HepG2 (cell line): ENCODE measurements at places on chromosomes 2 and 18. TPM values are rescaled to one million over a fixed set of nuclear protein-coding genes. Genes with fewer than 3 reads are reported as not detected.
A peak's percentile ranks its signal among the peaks of the same experiment; 100 is the strongest.

GRCh38 chr2:160293391-160294091 lies 93.5 kb upstream of the ITGB6 start:
- no peaks in the 10 kb centered on the region for H3K27me3 ChIP-seq
- H3K4me1 ChIP-seq: no peaks in the 10 kb centered on the region
- H3K27ac ChIP-seq: no peak overlapping the region
- H3K4me3 ChIP-seq: no peak overlapping the region
- no peak for DNase-seq

DNA sequence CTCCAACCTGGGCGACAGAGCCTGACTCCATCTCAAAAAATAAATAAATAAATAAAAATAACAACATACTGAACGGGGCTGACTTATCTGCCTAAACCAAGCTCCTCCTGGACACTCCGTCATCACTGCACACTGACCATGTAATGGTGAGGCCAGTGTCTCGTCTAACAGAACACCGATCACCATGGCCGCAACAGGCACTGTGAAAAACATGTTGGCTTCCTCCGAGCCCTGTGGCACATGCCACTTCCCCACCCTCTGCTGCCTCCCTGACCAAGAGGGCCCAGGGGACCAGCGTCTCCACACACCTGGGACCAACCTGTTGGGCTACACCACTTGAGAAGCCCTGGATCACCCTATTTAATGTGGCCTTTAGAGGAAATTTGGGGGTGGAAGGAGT lies 33.9 kb downstream of the ZNF516 start:
- H3K27ac ChIP-seq: no peak overlapping the region
- H3K4me3 ChIP-seq: no peak overlapping the region
- no peak for DNase-seq
- peaks cover 4% of the 10 kb centered on the region; the same call in 1 of the 2 replicates for H3K36me3 ChIP-seq

DNA sequence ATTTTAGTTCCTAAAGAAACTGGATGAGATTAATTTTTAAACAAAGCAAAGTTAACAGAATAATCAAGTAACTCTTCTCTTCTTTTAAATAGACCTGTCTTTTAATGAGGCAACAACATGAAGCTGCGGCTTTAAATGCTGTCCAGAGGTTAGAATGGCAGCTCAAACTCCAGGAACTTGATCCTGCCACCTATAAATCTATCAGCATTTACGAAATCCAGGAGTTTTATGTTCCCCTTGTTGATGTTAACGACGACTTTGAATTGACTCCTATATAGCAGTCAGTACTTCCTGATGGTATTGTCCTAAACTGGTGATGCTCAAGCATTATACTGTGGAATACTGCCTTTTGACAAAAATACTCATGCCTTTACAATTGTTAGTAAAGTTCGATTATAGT lies 53.7 kb upstream of the TWSG1 start:
- H3K4me3 ChIP-seq: no peak overlapping the region
- no peak overlapping the region for H3K27ac ChIP-seq
- peaks cover 24% of the 10 kb centered on the region; the same call in 2 of the 3 replicates for H3K36me3 ChIP-seq
- no peaks in the 10 kb centered on the region for H3K27me3 ChIP-seq
- no peak for DNase-seq
- H3K4me1 ChIP-seq: no peaks in the 10 kb centered on the region

GRCh38 chr2:54918647-54919280 lies 131.5 kb downstream of the RTN4 start:
- no peak for DNase-seq
- H3K36me3 ChIP-seq: no peaks in the 10 kb centered on the region
- H3K27me3 ChIP-seq: no peaks in the 10 kb centered on the region
- H3K27ac ChIP-seq: no peak overlapping the region
- H3K4me3 ChIP-seq: no peak overlapping the region

DNA sequence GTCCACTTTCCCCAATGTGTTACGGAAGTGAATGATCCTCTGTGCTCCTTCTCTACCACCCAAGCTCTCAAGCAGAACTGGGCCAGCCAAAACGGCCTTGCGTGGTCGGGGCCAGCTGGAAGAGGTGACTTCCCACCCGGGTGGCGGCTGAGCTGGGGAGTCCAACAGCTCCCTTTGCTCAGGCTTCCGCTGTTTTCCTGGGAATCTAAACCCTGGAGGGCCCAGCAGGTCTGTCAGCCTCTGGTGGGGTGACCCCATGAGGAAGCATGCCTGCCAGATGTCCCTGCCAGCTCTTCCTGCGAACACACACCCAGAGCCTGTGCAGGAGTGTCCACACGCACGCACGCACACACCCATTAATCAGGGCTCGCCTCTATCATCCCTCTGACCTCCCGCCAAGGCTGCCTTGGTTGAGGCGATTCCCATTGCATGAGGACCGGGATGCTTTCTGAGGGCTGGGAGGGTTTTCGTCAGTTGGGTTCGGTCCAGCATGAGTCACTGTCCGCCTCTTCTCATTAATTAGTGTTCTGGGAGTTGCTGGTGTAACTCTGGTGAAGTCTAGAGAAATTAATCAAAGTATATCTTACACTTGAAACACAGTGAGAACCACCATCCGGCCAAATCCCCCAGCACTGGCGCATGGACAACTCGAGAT lies 90.6 kb downstream of the TWIST2 start:
- no peak overlapping the region for H3K27ac ChIP-seq
- DNase-seq: no peak
- H3K27me3 ChIP-seq: peaks cover 12% of the 10 kb centered on the region; the same call in 1 of the 2 replicates
- no peaks in the 10 kb centered on the region for H3K4me1 ChIP-seq
- H3K36me3 ChIP-seq: no peaks in the 10 kb centered on the region

GRCh38 chr2:176461098-176461808 lies 192.0 kb downstream of the MTX2 start:
- peaks cover 16% of the 10 kb centered on the region; the same call in 2 of the 3 replicates for H3K27me3 ChIP-seq
- H3K36me3 ChIP-seq: no peaks in the 10 kb centered on the region
- no peak overlapping the region for H3K27ac ChIP-seq
- H3K4me3 ChIP-seq: no peak overlapping the region

- H3K4me1 ChIP-seq: no peaks in the 10 kb centered on the region
- H3K27me3 ChIP-seq: no peaks in the 10 kb centered on the region
- no peaks in the 10 kb centered on the region for H3K36me3 ChIP-seq
- no peak for DNase-seq
- H3K4me3 ChIP-seq: no peak overlapping the region
Observed at GRCh38 chr2:43239981-43240765, 13.8 kb upstream of the ZFP36L2 start.

- no peak for DNase-seq
- H3K27me3 ChIP-seq: no peaks in the 10 kb centered on the region
- no peak overlapping the region for H3K27ac ChIP-seq
- no peaks in the 10 kb centered on the region for H3K36me3 ChIP-seq
- no peak overlapping the region for H3K4me3 ChIP-seq
Observed at GRCh38 chr18:53943326-53943860, 281.1 kb downstream of the MBD2 start.

DNA sequence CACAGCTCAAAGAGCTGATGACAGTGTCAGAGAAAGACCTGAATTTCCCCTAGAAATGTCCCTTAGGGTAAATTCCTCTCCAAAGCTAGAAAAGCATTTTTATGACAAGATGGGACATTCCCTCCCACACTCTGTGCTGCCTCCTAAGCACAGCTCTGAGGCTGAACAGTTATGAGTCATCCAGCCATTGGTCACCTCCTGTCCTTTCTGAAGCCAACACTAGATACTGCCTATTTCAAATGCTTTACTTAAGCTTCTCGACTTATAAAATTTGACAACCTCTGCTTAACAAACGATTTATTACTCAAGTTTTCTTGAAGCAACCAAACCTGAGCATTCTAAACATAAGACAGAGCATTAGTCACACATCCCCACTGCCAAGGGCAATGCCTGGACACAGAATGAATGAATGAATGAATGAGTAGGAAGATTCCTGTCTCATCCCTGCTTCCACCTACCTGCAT lies 35.4 kb downstream of the B4GALT6 start:
- DNase-seq: peak; percentile 13
- peaks cover 35% of the 10 kb centered on the region for H3K4me1 ChIP-seq
- no peak overlapping the region for H3K4me3 ChIP-seq
- H3K27me3 ChIP-seq: no peaks in the 10 kb centered on the region
- H3K36me3 ChIP-seq: no peaks in the 10 kb centered on the region
- no peak overlapping the region for H3K27ac ChIP-seq

DNA sequence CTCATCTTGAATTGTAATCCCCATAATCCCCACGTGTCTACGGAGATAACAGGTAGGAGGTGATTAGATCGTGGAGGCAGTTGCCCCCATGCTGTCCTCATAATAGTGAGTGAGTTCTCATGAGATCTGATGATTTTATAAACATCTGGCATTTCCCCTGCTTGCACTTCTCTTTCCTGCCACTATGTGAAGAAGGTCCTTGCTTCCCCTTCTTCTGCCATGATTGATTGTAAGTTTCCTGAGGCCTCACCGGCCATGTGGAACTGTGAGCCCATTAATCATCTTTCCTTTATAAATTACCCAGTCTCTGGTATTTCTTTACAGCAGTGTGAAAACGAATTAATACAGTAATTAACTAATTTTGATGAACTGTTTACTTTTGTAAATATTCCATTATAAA lies 582.5 kb downstream of the TSN start:
- H3K36me3 ChIP-seq: no peaks in the 10 kb centered on the region
- no peaks in the 10 kb centered on the region for H3K4me1 ChIP-seq

GRCh38 chr2:211877061-211877460 lies 661.5 kb downstream of the ERBB4 start:
- H3K4me3 ChIP-seq: no peak overlapping the region
- no peak overlapping the region for H3K27ac ChIP-seq
- no peaks in the 10 kb centered on the region for H3K4me1 ChIP-seq
- no peak for DNase-seq

DNA sequence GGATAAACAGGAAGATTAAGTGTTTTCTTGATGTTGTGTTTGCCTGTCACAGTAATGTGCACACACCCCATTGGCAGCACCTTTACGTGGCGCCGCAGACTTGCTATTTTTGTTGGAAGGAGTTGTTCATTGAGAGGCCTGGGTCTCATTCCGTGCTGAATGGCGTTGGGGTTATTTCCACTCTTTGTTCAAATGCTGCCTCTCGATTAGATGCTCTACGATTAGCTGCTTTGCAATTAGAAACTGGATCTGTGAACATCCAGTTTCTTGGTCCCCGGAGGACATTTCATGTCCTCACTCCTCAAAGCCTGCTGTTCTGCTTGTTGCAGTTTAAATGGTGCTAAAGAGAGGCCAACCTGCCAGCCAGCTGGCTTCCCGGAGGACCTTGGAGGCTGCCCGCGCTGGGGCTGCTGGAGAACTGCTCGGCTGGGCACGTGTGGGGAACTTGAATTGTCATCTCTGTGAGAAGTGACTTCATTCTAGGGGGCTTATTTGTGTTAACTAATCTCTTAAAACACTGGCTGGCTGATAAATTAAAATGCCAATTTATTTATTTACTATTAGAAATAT lies 117.4 kb upstream of the NABP1 start:
- no peak overlapping the region for H3K4me3 ChIP-seq
- no peaks in the 10 kb centered on the region for H3K27me3 ChIP-seq
- H3K4me1 ChIP-seq: peaks cover 4% of the 10 kb centered on the region
- no peak overlapping the region for H3K27ac ChIP-seq
- no peaks in the 10 kb centered on the region for H3K36me3 ChIP-seq

GRCh38 chr2:42602218-42602875 lies 33.9 kb downstream of the MTA3 start:
- peaks cover 6% of the 10 kb centered on the region; the same call in 2 of the 3 replicates for H3K36me3 ChIP-seq
- H3K4me1 ChIP-seq: peaks cover 57% of the 10 kb centered on the region
- peak; percentile 73 for DNase-seq
- H3K27ac ChIP-seq: peak overlapping the region; percentile 32
- H3K27me3 ChIP-seq: no peaks in the 10 kb centered on the region
- H3K4me3 ChIP-seq: no peak overlapping the region

DNA sequence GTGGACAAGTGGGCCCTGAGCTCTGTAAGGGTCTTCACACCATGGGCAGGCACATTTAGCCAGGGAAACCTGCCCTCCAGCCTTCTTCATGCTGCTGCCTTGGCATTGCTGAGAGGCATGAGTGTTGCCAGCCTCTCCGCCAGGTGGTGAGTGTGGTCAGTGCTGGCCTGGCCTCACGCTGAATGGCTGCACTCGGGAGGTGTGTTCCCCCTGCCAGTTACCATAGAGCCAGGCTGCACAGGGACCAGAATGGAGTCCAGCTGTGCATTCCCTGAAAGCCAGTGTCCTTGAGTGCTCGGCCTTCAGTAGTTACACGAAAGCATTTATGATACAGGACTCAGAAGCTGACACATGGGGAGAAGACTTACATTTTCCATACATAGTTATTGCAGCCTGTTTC lies 139.7 kb downstream of the ATP9B start:
- H3K36me3 ChIP-seq: peaks cover 9% of the 10 kb centered on the region; the same call in 2 of the 3 replicates
- DNase-seq: no peak
- H3K27me3 ChIP-seq: no peaks in the 10 kb centered on the region
- no peak overlapping the region for H3K27ac ChIP-seq

GRCh38 chr18:73752546-73752945 lies 395.1 kb downstream of the FBXO15 start:
- peaks cover 3% of the 10 kb centered on the region; the same call in 1 of the 3 replicates for H3K27me3 ChIP-seq
- H3K27ac ChIP-seq: no peak overlapping the region
- H3K4me3 ChIP-seq: no peak overlapping the region
- no peaks in the 10 kb centered on the region for H3K4me1 ChIP-seq
- DNase-seq: no peak

DNA sequence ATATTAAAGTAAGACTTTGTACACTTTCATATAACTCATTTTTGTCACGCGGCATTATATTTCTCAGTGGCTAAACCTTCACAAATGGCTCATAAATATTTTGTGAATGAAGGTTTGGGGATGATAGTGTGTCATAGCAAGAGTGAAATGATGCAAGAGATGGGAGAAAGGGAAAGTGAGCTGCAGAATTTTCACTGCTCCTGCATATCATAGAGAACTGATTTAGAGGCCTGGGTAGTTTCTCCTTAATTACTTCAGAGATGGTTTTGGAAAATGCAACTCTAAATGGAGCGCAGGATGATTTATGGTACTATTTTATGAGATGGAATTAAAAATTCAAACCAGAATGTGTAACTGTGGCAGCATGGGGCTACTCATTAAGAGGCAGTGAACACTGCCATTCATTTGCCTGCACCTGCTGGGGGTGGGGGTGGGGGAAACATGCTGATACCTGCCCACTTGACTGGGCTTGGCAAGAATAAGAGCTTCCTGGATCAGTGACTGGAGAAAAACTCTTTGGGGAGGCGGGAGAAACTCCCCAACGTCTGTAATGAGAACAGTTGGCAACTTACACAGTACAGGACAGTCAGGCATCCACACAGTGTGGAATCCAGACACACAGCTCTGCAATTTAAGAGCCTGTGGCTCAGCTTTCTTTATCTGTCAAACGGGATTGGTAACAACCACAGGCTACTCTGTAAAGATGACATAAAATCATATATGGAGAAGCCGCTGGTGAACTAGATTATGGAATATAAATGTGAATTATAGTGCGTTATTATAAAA lies 941.9 kb downstream of the SLC4A3 start:
- no peaks in the 10 kb centered on the region for H3K4me1 ChIP-seq
- no peaks in the 10 kb centered on the region for H3K27me3 ChIP-seq
- H3K36me3 ChIP-seq: no peaks in the 10 kb centered on the region
- DNase-seq: no peak
- H3K27ac ChIP-seq: no peak overlapping the region
- no peak overlapping the region for H3K4me3 ChIP-seq

ZC3H6 gene
- total RNA-seq: 0.88 and 0.93 TPM in 2 replicates

EIF2AK3 gene
- total RNA-seq: 19.3 and 30.6 TPM in 2 replicates

MPP4 gene
- total RNA-seq: not detected in 2 replicates

FBXO48 gene
- 0.42 and 0.59 TPM in 2 replicates for total RNA-seq
